ENCODE measurements at places on chromosomes 3 and 15. TPM values are rescaled to one million over a fixed set of nuclear protein-coding genes. Genes with fewer than 3 reads are reported as not detected.

DNA sequence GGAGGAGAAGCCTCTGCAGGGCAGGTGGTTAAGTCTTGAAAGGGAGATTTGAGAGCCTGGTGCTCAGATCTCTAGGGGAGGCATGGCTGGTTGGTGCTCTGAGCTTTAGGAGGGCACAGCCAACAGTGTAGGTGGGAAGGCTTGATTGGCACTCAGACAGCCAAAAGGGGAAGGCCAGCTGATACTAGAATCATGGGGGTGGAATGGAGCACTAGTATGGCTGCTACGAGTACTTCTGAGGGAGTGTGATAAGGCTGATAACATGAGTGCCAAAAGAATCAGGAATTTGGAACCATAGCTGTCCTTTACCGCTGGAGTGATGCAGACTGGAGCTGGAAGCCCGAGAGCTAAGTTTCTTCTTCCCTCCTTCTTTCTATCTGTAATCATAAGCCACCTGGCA is 184.6 kb upstream of the TBC1D5 start:
- no peak for DNase-seq

DNA sequence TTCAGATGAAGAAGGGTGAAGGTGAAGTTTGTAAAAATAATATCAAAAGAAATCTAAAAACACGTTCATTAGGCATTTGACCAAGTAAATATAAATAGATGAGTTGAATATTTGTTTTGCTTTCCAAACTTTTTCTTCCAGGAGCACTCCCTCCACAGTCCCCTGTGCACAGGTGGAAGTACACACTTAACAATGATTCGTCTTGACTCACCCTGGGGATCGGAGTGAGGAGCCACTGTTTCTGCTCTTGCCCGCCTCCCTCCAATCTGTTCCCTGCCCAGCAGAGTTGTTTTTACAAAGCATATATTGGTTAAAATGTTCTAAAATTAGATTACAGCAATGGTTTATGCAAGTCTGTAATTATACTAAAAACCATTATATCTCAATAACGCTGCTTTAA is 175.1 kb downstream of the PTPRG start:
- no peak for DNase-seq

DNA sequence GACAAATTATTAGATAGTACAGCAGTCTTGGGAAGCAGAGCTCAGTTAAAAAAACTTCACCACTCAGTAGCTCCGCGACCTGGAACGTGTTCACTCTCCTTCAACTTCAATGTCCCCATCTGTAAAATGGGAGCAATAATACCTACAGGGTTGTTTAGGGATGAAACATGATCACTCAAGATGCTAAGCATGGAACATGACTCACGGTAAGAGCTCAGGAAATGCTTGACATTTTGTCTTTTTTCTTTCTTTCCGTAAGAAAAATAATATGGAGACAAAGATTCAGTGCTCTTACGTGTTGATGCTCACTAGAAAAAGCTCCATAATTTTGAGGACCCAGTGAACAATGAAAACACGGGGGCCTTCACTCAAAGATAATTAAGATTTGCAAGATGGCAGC is 606.7 kb upstream of the MDFIC2 start:
- no peak for DNase-seq

GRCh38 chr3:151501171-151501922 is 40.5 kb upstream of the IGSF10 start:
- no peak for DNase-seq

SLC22A13 gene
- 0.10 TPM for polyA plus RNA-seq

P2RY12 gene
- 110 TPM for polyA plus RNA-seq

WDR93 gene
- polyA plus RNA-seq, result 1.9 TPM

CASR gene
- 1.3 TPM for polyA plus RNA-seq
